ENCODE measurements at places on chromosomes 6 and 20.

DNA sequence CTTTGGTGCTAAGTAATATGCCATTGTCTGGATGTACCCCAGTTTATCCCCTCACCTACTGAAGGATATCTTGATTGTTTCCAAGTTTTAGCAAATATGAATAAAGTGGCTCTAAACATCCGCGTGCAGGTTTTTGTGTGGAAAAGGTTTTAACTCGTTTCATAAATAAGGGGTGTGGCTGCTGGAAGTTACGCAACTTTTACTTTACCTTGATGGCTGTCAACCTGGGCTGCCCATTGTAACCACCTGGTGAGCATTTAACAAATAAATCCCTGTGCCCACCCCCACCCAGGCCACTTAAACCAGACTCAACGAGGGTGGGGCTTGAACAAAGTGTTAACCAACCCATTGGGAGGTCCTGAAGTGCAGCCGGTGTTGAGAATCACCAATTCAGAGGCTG, 187.8 kb downstream of the NRN1 start:
- DNase-seq, result no peak

DNA sequence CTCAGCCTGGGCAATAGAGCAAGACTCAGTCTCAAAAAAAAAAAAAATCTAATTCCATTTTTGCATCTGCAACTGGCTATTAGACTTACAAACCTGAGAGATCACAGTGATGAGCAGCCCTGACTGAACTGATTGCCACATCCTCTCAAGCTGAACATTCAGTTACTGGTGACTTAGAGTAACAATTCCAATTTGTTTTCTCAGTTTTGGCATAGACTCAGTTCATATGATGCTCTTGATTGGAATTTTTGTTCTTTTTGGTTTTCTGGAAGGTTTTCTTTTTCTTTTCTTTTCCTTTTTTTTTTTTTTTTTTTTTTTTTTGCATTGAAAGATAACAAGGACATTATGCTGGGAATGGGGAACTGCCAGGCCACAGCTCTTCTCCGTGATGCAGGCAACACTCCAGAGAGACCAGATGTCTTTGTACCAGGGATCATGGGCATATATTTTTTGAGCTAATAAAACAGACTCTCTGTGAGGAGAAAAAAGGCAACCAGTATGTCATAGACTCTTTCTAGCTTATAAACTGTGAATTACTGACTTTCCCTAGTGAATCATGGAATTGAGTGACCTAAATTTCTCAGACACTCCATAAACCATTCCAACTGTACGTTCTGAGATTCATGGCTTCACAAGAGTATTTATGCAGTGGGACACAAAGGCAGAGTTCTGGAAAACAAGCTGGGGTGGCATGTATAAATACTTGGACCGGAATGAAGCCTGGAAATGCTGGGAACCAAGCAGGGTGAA, 86.0 kb upstream of the SLC2A12 start:
- no peak for DNase-seq

DNA sequence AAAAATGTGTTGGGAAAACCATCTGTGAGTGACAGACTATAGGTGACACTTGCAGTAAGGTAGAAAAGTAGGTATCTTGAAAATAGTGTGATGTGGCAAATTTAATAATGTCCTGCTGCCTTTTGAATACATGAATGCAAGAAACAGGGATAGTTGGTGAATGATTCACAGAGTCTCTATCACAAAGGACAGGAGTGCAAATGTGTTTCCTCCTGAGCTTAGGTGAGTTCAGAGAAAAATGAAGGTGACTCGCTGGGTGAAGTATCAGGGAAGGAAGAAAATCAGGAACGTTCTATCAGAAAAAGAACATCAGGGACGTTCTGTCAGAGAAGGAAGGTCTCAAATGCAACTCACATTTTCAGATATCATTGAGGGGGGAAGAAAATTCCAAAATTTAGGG, 557.8 kb upstream of the SLC35B3 start:
- no peak for DNase-seq

DNA sequence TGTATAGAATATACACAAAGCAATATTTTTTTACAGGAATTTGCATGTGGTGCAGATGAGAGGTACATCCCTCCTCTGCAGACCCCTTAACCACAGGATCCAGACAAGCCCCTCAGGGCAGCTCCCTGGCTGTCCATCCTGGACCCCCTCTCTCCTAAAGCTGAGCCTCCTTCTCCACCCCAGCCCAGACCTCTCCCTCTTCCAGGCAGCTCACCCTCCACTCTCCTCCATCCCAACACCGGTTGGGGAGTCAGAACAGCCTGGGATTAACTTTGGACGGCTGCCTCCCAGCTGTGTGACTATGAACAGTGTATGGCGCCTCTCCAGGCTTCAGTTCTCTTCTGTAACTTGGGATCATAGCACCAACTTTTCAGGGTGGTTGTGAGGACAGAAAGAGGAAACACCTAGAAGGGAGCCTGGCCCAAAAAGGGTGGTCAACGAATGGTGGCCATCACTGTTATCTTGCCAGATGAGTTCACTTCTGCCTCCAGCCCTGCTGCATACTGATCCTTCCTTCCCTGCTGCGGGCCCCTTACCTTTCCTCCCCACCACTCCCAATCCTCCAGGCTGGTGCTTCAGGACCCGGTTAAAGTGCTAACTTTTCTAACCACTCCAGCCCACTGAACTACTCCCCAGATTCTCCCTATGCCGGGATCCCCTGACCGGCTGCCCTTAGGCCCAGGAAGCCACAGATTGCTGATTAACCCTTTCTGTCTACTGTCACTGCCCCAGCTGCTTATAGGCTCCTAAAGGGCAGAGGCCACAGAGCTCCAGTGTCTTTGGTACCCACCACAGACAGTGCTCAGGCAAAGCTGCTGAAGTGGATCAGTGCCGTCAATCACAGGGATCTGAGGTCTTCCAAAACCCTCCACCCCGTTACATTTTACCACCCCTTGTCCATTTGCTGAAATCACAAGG, 55.9 kb downstream of the GPR6 start:
- DNase-seq, result no peak

DNA sequence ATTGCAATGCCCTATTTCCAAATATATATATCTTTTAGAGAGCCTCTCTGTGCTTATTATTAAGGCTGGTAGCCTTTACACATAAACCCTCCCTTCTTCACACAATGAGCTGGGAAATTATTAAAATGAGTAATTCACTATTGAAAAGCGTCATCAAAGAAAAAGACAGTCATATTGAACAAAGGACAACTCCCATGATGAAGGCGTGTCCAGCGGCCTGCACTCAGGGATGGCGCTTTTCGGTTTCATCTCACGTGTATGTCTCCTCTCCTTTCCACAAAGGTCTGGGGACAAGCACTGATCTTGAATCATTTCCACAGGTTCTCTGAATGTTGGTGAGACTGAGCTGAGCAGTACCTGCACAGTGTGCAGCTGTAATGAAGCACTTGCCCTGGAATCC, 3.5 kb downstream of the SERPINB9 start:
- no peak for DNase-seq

DNA sequence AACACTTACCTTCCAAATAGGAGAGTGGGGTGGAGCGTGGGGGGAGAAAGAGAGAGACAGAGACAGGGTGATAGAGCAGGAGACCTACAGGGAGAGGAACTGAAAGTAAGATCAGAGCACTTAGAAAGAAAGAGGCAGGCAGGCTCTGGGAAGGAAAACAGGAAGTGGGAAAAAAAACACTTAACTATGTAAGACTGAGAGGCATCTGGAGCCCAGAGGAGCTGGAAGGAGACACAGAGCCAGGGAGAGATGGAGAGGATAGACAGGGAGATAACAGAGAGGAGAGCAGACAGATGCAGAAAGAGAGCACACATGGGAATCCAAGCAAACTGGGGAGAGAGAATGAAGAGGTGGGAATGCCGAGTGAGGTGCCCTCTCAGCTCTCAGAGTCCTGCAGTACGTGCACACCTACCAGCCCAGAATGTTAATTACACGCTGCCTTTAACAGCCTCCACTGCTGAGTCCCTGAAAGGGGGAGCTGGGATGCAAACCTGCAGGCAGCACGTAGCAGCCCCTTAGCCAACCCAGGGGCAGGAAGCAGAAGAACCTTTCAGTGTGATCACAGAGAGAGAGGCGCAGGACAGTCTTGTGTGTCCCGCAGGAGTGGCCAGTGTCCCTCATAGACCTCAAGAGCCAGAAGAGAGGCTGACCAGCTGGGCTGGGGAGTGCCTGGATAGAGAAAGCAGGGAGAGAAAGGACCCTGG, 132.7 kb upstream of the LRFN2 start:
- no peak for DNase-seq

DNA sequence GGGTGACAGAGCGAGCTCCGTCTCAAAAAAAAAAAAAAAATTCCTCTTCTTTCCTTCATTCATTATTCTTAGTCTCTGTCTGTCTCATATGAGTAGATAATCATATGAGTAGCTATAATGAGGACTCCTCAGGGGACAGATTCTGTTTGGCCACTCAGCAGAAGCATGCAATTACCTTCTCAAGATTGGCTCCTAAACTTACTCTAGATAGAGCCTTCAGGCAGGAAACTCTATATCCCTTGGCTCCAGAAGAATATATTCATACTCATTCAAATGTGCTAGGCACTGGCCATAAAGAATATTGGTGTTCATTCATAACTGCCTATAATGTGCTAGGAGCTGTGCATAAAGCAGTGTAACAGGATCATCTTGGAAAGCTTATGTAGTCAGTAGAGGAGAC, 2.2 kb upstream of the ACAT2 start:
- DNase-seq, result no peak
